ENCODE measurements at places on chromosomes 3 and 15.

DNA sequence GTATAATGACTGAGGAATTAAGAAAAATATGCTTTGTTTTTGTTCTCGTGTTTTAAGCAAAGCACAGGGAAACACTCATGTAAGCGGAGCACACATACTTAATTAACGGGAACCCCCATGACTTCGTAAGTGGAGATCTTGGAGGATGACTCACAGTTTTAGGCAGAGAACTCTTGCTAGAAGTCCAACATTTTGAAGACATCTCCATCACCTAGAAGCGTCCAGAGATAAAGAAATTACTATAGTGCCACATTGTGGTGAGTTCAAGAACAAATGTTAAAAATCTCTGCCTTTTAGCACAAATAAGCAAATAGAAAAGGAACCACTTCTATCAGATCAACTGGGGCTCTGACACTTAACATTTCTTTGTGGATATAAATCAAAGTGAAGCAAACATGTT, 194.1 kb upstream of the ARHGEF26 start:
- no peak for DNase-seq

GRCh38 chr15:90165659-90166489, 35.3 kb upstream of the SEMA4B start:
- DNase-seq: no peak

GRCh38 chr3:135752851-135753250, 212.7 kb upstream of the PPP2R3A start:
- DNase-seq: no peak

DNA sequence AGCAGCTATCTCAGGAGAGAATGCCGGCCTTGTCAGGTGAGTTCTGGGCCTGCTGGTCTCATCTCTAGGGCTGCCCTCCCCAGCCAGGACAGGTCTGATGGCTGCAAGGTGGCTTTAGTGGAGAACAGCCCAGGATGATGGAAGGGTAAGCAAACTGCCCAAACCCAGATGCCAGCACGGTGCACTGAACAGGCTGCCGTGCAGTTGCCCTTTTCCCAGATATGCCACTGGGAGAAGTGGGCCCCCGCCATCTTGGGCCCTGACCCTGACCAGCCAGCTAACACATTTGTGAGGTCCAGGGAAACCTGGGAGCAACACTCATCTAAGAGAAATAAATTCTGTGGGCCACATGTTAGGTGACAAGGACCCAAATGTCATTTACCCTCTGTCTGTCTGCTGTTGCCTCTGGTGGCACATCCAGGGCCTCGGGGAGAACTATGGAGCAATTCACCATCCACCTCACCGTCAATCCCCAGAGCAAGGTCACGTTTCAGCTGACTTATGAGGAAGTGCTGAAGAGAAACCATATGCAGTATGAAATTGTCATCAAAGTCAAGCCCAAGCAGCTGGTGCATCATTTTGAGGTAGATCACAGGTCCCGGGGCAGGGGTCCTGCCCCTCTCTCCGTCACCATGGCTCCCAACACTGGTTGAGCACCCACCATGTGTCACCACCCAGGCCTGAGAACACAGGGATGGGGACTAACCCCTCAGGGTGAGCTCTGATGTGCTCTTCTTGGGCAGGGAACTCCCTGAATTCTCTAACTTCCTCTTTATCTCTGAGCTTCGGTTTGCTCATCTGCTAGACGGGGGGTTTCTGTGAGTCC, 1.8 kb downstream of the ITIH1 start:
- no peak for DNase-seq

DNA sequence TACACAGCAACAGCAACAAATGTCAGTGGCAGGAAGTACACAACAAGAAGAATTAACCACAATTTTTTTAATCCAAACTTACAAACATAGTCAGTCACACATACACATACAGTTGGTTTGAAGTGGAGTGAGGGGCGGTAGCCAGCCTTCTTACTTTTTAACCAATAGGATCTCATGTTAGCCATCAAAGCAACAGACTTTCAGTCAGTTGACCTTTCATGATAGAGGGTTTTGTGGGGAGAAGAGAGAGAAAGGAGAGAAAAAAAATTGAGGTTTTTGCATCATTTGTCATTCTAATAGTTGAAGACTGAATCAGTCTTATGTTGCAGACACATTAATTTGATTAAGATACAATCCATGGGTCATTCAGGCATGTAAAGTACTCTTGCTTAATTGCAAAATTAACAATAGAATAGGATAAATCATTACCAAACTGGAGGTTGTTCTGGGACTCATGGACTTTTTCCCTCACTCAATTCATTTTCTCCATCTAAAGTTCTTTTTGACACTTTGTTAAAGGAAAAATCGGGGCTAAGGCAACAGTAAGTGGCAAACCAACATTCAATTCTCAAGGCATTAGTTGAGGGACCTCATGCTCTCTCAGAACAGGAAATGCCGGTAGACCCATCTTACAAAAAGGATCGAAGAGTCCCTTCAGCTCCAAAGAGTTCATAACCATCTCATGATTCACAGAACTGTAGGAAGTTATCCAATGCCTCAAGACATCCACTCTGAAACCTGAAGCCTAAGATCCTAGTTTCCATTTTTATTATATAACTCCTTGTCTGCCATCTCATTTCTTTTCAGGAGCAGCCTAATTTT, 159.5 kb upstream of the LPP start:
- DNase-seq: peak; percentile 66

DNA sequence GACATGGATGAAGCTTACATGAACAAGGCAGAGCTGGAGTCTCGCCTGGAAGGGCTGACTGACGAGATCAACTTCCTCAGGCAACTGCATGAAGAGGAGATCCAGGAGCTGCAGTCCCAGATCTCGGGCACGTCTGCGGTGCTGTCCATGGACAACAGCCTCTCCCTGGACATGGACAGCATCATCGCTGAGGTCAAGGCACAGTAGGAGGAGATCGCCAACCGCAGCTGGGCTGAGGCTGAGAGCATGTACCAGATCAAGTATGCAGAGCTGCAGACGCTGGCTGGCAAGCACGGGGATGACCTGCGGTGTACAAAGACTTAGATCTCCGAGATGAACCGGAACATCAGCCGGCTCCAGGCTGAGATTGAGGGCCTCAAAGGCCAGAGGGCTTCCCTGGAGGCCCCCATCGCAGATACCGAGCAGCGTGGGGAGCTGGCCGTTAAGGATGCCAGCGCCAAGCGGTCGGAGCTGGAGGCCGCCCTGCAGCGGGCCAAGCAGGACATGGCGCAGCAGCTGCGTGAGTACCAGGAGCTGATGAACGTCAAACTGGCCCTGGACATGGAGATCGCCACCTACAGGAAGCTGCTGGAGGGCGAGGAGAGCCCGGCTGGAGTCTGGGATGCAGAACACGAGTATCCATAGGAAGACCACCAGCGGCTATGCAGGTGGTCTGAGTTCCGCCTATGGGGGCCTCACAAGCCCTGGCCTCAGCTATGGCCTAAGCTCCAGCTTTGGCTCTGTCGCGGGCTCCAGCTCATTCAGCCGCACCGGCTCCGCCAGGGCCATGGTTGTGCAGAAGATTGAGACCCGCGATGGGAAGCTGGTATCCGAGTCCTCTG, 77.6 kb downstream of the CLDN11 start:
- no peak for DNase-seq

GRCh38 chr3:141642215-141642614, 95.9 kb upstream of the RNF7 start:
- DNase-seq: no peak

- no peak for DNase-seq
Observed at GRCh38 chr3:177754508-177754921, 557.2 kb upstream of the TBL1XR1 start.

GRCh38 chr3:187919048-187919447, 173.8 kb upstream of the BCL6 start:
- peak; percentile 49 for DNase-seq

DNA sequence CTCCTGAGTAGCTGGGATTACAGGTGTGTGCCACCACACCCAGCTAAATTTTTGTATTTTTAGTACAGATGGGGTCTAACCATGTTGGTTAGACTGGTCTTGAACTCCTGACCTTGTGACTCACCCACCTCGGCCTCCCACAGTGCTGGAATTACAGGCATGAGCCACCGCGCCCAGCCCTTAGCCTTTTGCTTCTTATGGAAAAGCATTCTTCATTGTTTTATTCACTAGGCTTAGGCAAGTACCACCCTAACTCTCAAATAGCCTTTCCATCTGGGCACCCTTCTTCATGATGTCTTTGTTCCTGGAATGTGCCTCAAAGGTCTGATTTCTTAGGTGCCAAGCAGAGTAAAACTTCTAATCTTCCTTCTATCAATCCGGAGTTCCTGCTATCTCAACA, 641.8 kb downstream of the FHIT start:
- no peak for DNase-seq

DNA sequence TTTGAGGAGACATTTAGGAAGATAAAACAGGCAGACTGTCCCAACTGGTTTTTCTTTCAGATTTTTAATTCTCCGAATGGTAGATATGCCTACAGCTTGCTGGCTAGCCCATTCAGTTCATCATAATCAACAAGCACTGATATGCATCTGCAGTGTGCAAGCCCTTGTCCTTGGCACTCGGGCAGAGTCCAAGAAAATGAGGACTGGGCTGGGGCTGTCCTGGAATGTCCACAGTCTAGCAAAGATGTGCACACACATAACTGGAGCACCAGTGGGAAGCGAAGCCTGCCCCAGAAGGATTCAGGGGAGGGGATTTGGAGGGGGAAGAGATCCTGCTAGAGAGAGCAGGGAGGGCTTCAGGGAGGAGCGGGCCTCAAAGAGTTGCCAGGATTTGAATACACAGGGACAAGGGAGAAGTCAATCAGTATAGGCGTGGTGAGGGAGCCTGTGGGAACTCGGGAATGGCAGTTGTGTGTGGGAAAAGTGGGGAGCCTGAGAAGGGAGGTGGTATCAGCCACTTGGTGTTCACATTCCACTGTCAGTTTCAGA, 8.7 kb downstream of the FAH start:
- no peak for DNase-seq

GRCh38 chr15:68818066-68818768, 2.5 kb downstream of the ANP32A start:
- DNase-seq: peak; percentile 69

DNA sequence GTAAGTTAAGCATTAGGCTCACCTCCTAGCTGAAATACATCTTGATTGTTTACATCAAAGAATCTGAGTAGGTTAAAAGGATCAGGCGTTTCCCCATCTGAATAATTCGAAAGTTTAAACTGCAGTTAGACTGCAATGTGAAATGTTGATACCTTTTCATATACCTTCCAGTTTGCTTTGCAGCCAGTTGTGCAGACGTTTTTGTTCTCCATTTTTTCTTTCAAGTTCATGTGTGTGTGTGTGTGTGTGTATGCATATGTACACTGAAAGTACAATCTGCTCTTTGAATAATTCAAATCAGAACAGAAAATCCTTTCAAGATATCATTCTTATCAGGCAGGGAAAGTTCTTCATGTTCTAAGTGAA, 2.9 kb downstream of the ITPR1 start:
- DNase-seq: no peak

DNA sequence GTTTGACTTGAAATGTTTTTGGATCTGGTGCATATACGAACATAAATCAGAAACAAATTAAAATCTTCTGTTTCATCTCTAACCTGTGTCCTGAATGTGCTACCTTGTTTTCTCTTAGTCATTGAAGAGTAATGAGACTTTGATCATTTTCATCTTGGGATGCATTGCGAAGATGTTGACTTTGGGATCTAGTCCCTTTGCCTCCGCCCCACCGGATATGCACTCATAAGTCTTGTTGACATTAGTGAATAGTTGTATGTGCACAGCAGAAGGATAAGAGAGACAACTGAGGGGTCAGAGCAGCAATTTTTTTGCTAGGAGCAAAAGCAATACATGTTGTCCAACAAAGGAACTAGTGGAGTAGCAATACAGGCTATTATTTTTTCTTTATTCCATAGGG, 35.9 kb upstream of the SPRED1 start:
- DNase-seq: no peak

- DNase-seq: no peak
Observed at GRCh38 chr3:156474560-156475389, 80.1 kb downstream of the SSR3 start.

GRCh38 chr3:170063691-170064090, 25.9 kb downstream of the GPR160 start:
- no peak for DNase-seq

DNA sequence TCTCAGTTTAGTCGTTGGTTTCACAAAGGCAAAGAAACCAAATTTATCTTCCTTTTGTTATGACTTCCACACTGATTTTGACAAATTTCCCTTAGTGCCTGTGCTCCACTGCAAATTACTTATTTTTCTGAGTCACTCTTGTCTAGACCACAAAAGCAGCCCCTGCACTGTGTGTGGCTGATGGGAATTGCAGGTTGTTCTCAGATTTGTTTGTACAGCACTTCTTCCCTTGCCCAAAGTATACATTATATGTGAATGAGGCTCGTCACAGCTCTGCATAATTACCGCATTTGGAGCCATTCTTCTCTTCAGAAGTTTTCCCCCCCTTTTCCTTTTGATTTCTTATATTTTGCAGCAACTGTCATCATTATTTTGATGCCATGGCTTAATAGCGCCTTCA, 354.2 kb upstream of the IL12A start:
- no peak for DNase-seq

GRCh38 chr3:56375654-56376053, 92.6 kb downstream of the ERC2 start:
- DNase-seq: no peak

- no peak for DNase-seq
Observed at GRCh38 chr15:27782125-27782524, 317.0 kb downstream of the OCA2 start.

GRCh38 chr3:197878427-197878826, 71.6 kb upstream of the RPL35A start:
- peak; percentile 7 for DNase-seq

- DNase-seq: no peak
Observed at GRCh38 chr3:3531476-3531875, 267.8 kb upstream of the LRRN1 start.

DNA sequence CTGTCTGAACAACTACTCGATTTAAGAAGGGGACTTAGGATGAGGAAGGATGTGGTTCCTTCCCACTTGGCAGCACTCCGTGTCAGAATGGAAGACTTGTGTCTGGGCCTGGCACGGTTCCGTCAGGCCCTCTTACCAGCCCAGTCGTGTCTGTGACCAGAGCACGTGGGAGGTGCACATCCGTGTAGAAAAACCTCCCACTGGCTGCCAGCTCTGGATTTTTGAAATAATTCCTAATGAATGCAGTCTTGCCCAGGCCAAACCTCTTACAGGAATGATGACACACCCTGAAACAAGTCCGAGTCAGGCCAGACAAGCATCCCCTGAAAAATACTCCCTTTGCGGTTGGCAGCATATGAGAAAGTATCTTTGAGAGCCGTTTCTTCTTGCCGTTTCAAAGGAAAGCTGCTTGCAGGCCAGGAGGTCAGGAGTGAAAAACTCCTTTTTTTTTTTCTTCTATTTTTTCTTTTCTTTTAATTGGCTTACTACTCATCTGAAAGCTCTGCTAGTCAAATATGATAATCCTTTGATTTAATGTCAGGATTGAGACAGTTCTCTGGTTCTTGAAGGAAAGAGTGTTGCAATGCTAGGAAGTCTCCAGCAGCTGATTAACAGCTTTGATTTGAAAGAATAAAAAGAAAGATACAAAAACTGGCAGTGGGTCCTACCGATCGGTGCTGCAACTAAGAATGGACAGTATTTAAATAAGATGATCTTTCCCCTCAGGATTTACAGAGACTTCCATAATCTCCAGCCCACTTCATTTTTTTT, 19.8 kb downstream of the IL1RAP start:
- no peak for DNase-seq

GRCh38 chr3:129046037-129046731, 14.4 kb upstream of the GP9 start:
- DNase-seq: no peak

GRCh38 chr3:86973440-86973839, 17.5 kb downstream of the VGLL3 start:
- DNase-seq: no peak
